ENCODE measurements at places on chromosomes 16 and 17. TPM values are rescaled to one million over a fixed set of nuclear protein-coding genes. Genes with fewer than 3 reads are reported as not detected.

ABCC12 gene
- total RNA-seq, result 0.05 TPM

ASPA gene
- not detected for total RNA-seq

TBC1D3I gene
- total RNA-seq, result not detected

NPIPB9 gene
- 1.8 TPM for total RNA-seq

KRTAP2-3 gene
- total RNA-seq, result not detected

Data from A549 treated with dexamethasone at 1 μM for 4 hours (cell line).